ENCODE measurements at places on chromosomes 4 and X.

- DNase-seq, result peak; percentile 53
Measured at GRCh38 chr4:48033825-48034413, 17.3 kb downstream of the NIPAL1 start.

- DNase-seq, result no peak
Measured at GRCh38 chr4:80185787-80186548, 11.3 kb upstream of the PRDM8 start.

GRCh38 chr4:120921456-120922380 lies 808 bp downstream of the PRDM5 start:
- peak; percentile 38 for DNase-seq

DNA sequence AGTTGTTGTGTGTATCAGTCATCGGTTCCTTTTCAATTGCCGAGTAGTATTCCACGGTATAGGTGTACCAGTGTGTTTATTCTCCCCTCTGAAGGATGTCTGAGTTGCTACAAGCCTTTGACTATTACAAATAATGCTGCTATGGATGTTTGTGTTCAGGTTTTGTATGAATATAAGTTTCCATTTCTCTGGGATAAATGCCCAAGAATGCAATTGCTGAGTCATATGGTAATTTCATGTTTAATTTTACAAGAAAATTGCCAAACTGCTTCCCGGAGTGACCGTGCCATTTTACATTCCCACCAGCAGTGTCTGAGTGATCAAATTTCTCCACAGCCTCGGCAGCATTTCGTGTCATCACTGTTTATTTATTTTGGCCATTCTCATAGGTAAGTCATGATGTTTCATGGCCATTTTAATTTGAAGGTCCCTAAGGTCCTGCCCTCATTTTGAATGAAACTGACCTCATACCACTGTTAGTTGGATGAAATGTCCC lies 73.9 kb downstream of the IRF2 start:
- no peak for DNase-seq

GRCh38 chrX:73615022-73615421 lies 52.0 kb downstream of the CHIC1 start:
- DNase-seq, result no peak

- DNase-seq, result no peak
Measured at GRCh38 chr4:89166971-89167475, 55.7 kb downstream of the TIGD2 start.

Measured in activated CD4-positive, alpha-beta T cell treated with anti-CD3 and anti-CD28 coated beads, Interleukin-2, Interleukin-4, amounts not matched to agents 100 ng/mL and 50 ng/mL, durations not matched to agents 16 hours and 8 hours (primary cell).